Mesenteric fat pad (tissue), 1 donor: ENCODE measurements at places on chromosomes 6 and 20.

- no peak for DNase-seq
Observed at GRCh38 chr6:49639177-49639817, 2.7 kb upstream of the RHAG start.

DNA sequence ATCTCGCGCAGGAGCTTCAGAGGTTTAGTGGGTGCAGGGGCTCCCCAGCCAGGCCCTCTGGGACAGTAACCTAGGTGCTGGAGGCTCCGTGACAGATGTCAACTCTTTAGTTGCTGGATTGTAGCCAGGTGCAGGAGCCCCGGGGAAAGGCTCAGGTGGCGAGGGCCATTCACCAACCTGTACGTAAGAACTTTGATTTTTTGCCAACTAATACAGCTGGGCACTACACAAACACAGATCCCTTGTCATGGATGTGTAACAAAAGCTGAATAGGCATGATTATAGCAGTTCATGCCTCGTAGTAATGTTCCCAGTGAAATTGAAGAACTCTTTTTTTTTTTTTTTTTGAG is 82.6 kb downstream of the CDC5L start:
- DNase-seq: no peak

DNA sequence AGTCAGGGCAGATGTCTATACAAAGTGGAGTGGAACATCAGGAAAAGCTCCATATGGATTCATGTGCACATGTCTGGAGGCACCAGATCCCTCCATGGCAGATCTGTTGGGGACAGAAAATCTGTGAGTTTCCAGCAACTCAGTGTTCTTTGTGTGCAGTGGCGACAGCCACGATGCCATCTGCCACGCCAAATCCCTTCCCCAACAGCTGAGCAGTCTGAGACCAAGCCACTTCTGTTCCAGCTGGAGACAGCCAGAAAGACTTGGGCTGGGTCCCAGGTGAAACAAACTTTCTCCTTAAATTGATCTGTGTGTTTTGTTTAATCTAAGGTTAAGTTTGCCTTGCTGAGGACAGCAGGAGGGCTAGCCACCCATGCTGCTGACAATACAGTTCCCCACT is 22.9 kb downstream of the FKBP1A start:
- no peak for DNase-seq

DNA sequence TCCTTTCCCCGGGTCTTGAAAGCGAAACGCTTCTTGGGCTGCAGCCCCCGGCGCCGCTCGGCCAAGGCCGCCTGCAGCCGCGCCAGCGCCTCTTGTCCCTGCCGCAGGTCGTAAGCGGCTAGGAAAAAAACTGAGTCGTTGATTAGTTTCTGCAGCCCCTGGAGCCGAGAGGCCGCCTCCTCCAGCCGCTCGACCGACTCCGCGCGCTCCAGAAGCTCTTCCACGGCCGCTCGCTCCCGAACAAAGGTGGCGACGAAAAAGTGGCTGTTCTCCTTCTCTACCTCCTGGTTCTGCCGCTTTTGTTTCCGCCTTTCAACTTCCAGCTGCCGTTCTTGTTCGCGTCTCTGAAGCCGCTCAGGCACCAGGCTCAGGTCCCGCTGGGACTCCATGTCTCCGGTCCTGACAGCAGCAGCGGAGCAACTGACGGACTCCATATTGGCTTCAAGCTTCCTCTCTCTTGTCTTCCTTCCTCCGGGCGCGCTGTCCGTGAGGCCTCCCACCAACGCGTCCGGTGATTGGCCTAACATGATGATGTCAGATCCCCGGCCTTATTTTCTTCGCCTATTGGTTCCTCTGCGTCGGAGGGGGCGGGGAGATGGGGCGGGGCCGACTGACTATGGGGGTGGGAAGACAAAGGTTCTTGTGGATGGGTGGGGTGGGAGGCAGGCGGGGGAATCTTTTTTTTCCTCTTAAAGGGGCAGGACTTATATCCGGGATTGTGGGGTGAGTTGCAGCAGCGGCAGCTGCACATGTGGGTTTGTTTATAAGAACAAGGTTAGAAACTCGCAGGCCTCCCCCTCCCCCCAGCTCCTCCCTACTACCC is at the start of gene TBCC:
TBCC (minus strand) TSS at position 464 of the 823 bp plus-strand sequence; CDS start at position 434, 30 bp downstream.
- peak; percentile 96 for DNase-seq

- DNase-seq: no peak
Observed at GRCh38 chr6:95099410-95099809, 477.9 kb upstream of the MANEA start.

- peak; percentile 87 for DNase-seq
Observed at GRCh38 chr20:24959591-24960301, 10.7 kb downstream of the CST7 start.

GRCh38 chr20:18831830-18832499 is 18.4 kb downstream of the SCP2D1 start:
- DNase-seq: no peak

- no peak for DNase-seq
Observed at GRCh38 chr6:26592649-26593048, 4.1 kb upstream of the ABT1 start.

DNA sequence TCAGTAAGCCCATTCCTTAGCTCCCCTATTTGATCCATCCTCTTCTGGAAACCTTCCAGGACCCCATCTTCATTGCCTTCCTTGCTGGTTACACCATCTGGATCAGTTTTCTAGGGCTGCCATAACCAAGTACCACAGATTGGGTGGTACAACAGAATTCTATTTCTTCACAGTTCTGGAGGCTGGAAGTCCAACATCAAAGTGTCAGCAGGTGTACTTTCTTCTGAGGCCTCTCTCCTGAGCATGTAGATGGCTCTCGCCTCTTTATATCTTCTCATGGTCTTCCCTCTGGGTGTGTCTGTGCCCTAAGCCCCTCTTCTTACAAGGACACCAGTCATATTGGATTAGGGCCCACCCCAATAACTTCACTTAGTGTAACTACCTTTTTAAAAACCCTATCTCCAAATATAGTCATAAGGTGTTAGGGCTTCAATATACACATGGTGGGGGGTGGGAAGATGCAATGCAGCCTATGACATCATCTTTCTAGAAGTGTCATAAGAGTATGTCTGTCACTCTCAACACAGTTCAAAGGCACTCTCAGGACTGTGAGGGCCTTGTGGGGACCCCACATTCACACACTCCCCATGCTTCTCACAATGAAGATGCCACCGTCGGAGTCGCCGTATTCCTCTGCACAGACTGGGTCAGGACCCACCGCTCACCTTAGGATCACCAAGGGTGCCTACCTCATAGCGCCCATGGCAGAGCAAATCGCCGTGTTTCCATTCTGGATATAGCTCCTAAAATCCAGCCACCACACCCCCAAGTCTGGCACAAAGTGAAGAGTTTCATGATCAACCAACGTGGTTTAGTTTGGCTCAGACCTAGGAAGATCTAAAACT is 12.2 kb upstream of the PRND start:
- peak; percentile 65 for DNase-seq
